GM12892 (cell line): ENCODE measurements at places on chromosomes 11 and 22.

GRCh38 chr11:118911113-118911879 lies 14.4 kb downstream of the BCL9L start:
- no peak for DNase-seq

- no peak for DNase-seq
Measured at GRCh38 chr11:117366248-117366647, 38.6 kb downstream of the CEP164 start.

DNA sequence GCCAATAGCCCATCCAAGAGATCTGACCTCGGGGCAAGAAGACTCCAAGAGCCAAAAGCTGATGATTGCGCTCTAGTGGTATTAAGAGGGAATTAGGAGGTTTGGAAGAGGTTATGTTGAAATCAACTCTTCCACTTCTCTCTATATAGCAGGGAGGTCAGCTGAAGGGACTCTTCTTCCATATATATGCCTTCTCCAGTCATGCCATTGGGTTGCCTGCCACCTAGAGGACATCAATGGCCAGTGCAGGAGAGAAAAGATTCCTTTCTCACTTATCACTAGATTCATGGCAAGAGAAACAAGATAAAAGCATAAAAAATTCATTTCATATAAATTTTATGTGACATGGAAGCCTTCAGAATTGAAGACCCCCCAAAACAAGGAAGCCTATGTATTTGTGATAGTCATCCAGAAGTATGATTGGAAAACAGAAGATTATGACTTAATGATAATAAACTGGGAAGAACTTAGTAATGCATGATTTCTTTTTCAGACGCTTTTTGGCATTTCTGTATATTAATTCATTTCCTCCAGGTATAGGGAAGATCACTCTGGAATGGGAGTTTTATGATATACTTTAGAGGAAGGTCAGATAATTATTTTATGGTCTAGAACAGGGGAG lies 435.1 kb upstream of the DDI1 start:
- peak; percentile 6 for DNase-seq

GRCh38 chr11:329886-330253 lies 9.2 kb upstream of the IFITM3 start:
- no peak for DNase-seq

DNA sequence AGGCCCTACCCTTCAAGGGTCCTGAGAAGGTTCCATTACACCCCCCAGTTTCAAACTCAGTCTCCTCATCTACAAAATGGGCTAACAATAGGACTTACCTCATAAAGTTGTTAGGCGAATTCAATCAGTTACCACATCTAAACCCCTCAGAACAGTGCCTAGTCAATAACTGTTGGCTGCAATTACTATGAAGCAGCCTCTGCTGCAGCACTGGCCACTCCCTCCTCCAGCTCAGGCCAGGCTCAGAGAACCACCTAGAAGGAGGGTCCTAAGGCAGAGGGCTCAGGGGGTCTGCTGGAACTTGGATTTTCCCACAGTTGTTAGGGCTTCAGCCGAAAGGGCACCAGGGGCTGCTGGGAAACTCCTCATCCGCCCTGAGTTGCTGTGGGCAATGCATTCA lies 4.7 kb downstream of the FADS3 start:
- no peak for DNase-seq

DNA sequence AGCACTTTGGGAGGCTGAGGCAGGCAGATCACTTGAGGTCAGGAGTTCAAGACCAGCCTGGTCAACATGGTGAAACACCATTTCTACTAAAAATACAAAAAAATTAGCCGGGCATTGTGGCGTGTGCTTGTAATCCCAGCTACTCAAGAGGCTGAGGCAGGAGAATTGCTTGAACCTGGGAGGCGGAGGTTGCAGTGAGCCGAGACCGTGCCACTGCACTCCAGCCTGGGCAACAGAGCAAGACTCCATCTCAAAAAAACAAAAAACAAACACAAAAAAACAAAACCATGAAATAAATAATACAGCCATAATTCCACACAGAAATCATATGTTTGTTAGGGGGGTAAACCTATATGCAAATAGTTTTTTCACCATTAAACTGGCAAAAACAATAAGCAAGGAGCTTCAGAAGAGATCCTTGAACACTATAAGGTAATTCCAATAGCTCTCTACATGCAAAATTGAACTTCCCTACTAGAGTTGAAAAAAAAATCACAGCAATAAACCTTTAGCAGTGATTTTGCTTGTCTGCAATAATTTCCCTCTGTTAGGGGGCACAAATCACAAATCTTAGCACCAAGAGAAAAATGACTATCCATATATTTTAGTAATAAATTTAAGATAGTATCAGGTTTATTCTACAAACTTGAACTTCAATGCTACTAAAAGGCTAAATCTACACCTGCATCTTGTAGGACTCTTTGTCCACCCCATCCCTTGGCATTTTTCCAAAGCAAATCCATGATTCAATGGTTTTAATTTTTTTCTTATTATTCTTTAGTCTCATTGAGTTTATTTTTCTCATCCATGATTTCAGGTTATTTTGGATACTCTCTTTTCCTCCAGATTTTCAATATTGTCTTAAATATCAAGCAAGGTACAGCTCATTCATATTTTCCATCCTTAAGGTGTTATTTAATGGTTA lies 3.9 kb downstream of the CSTF3 start:
- no peak for DNase-seq
